ENCODE measurements at places on chromosomes 16 and 17. TPM values are rescaled to one million over a fixed set of nuclear protein-coding genes. Genes with fewer than 3 reads are reported as not detected.

- peaks cover 7% of the 10 kb centered on the region for H3K36me3 ChIP-seq
- H3K27me3 ChIP-seq: no peaks in the 10 kb centered on the region
- no peak for DNase-seq
- H3K27ac ChIP-seq: no peak overlapping the region
- H3K4me3 ChIP-seq: no peak overlapping the region
- H3K4me1 ChIP-seq: no peaks in the 10 kb centered on the region
These were observed 69.2 kb downstream of the MAP2K4 start for GRCh38 chr17:12089809-12090384.

- peak; percentile 64 for DNase-seq
- H3K27me3 ChIP-seq: no peaks in the 10 kb centered on the region
- no peaks in the 10 kb centered on the region for H3K4me1 ChIP-seq
These were observed 11.8 kb downstream of the SYT17 start for GRCh38 chr16:19179546-19180490.

Gene C1QBP
- total RNA-seq: 137 TPM

DNA sequence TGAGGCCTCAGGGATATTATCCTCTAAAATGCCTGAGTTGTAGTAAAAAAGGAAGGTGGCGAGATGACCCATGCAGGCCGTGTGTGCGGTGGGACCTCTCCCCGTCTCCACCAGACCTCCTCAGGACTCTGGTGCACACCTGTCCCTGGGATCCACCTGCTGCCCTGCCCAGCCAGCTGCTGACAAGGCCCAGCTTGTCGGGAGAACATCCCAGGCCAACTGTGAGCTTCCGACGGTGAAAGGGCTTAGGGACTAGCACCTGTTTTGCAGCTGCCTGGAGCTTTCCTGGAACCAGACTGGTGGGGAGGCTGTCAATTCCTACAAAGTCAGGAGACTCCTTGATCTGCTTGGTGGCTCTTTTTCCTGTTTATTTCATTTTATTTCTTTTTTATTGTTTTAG, 11.6 kb downstream of the IL34 start:
- peaks cover 54% of the 10 kb centered on the region for H3K4me1 ChIP-seq
- DNase-seq: peak; percentile 74
- peaks cover 16% of the 10 kb centered on the region for H3K36me3 ChIP-seq
- H3K27me3 ChIP-seq: no peaks in the 10 kb centered on the region
- H3K27ac ChIP-seq: no peak overlapping the region
- no peak overlapping the region for H3K4me3 ChIP-seq

- H3K36me3 ChIP-seq: peaks cover 10% of the 10 kb centered on the region
- no peak for DNase-seq
- H3K27me3 ChIP-seq: no peaks in the 10 kb centered on the region
These were observed 1.5 kb downstream of the MCRIP1 start for GRCh38 chr17:81831563-81831956.

GRCh38 chr17:17724307-17725010, 43.2 kb downstream of the RAI1 start:
- peaks cover 19% of the 10 kb centered on the region for H3K27me3 ChIP-seq
- peak overlapping the region; percentile 43 for H3K27ac ChIP-seq
- DNase-seq: peak; percentile 72
- H3K4me3 ChIP-seq: peak overlapping the region; percentile 56
- peaks cover 50% of the 10 kb centered on the region for H3K4me1 ChIP-seq

All from muscle of leg (tissue), 16 donors.